ENCODE measurements at places on chromosomes 1 and 21.

GRCh38 chr1:17185485-17185860, 19.5 kb upstream of the PADI1 start:
- no peak for DNase-seq

GRCh38 chr1:34087986-34088385, 77.0 kb downstream of the CSMD2 start:
- no peak for DNase-seq

DNA sequence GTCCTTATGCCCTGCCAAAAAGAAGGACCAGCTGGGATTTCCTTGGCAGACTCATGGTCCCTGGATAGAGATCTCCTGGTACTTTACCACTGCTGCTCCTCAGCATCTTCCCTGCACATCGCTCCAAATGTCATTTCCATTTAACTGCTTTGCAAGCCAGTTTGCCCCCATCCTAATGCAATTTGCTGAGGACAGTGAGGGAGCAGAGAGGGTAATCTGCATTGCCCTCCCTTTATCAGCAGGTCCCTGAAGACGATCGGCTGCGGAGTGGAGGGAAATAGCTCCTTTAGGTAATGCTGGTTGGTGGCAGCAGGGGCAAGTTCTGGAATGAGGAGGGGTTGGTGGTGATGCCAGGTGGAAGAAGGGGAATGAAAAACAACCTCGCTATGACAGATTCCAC, 2.7 kb downstream of the PLXNA2 start:
- DNase-seq: no peak

DNA sequence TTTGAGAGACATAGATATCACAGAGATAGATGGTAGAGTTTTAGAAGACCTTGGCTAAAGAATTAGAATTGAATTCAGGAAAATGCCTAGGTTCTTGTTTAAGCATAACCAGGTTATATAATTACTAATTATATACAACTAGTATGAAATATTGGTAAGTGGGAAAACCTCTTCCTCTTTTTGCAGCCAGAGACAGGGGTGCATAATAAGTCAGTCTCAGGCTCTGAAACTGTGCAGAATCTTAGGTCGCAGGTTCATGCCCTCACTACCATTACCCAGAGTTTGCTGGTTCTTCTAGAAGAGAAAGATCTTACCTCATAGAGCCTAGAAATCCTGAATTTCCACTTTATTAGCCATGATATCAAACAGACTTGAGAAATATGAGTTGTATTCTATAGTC, 183.3 kb downstream of the NEK7 start:
- DNase-seq: no peak

DNA sequence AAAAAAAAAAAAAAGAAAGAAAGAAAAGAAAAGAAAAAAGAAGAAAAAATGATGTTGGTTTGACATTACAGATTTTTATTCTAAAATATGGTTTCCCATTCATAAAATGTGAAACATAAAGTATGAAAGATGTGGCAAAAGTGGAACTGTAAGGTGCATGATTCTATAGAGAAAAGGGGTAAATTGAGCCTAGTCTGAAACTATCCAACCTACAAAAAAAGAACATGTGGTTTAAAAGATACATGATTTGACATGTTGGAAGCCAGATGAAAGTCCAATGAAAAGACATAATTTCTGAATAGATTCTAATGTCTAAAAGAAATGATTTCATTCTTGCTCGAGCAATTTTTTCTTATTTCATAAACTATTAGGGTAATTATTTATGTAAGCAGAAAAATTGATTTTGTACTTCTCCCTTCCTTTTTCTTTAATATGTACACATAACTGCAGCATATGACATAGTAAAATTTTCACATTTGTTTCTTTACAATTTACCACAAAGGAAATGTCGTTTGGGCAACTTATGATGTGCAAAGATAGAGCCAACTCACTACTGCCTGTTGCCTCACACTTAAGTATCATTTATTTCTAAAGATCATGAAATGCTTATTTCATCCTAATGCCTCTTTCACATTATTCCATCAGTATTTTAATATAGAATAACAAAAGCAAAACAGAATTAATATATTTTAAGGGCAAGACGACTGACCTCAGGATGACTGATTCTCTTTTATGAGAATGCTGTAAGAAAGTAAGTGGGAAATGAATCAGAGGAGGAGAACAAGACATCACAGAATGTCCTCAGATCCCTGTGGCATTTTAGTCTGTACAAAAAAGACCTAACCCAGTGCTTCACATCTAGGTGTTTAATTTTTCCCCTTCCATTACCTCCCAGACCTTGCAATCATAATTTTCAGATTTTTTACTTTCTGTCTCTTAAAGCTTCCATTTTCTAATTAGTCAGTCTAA, 165.8 kb upstream of the HMCN1 start:
- DNase-seq: no peak

- DNase-seq: no peak
Measured at GRCh38 chr1:243213045-243213787, 41.9 kb downstream of the CEP170 start.

GRCh38 chr1:55054396-55054795, 15.0 kb downstream of the PCSK9 start:
- DNase-seq: no peak

DNA sequence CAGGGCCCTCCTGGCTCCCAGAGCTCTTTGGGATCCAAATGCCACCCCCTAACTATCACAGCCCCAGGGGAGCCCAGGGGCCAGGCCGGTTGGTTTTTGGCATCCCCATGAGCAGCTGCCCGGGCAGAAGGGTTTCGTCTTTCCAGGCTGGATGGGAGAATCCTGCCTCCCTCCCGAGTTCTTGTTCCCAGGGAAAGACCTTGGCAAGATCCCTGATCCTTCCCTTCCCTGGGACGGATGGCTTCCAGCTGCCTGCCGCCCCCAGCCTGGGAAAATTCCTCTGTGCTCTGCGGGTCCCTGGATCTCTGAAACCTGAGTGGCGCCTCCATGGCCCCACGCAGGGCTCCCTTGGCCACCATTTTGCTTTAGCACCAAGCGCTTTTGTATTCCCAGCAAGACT, 55.6 kb downstream of the TAS1R2 start:
- no peak for DNase-seq

DNA sequence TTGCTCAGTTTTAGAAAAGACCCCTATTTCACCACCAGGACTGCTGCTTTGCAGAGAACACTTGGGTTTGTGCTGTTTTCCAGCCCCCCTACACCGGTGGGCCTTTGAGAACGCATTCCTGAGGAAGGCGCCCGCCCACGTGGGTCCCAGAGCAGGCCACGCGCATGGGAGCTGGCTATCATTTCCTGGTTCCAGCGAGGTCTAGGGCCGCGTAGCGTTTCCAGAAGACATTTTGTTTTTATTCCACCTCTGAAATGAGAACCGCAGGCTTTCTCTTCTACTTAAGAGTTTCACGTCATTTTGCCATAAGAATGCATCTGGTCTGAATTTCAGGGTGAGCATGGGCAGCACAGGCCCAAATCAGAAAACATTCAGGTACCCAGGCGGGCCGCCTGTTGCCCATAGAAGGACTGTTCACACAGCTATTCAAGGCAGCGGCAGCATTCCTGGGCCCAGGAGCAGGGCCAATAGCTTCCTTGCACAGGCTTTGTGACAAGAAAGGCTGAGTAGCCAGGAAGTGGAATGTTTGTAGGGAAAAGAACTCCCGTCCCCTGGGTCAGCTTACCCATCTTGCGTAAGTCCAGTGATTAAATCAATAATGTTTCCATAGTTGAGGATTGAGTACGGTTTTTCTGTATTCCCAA, 1.4 kb upstream of the KLHL21 start:
- DNase-seq: no peak

- DNase-seq: no peak
Measured at GRCh38 chr1:244362476-244362875, 89.2 kb downstream of the ADSS2 start.
